ENCODE measurements at places on chromosomes 6 and 20.

DNA sequence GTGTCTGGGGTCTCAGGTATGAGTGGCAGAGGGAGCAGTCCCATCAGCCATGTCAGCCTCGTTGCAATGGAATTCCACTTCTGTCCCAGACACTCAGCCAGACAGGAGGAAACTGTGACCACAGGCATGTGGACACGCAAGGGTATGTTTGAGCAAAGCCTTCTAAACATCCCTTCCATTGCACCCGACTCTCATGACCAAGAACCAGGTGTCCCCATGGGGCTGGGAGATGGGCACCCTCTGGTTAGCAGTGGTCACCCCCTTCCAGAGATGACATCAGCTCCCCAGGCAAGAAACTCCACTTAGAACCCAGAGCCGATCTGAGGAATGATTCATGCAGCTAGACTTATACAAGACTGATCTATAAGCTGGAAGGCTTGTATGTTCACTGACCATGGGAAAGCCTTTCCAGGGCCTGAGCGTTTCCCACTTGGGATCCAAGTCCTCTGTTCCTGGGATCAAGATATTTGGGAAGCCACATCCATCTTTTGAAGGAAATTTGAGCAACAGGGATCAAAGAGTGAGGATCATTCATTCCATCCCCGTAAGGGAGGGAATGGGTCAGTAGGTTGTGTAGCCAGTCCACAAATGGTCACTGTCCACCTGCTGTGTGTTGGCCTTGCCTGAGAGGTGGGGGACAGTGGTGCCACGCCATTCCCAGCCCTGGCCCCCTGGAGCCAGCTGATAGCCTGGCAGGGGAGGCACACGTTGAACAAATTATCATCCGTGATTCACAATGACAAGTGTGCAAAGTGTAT is 3.9 kb upstream of the MRGBP start:
- no peak for DNase-seq

- no peak for DNase-seq
Observed at GRCh38 chr6:163588220-163588919, 173.9 kb downstream of the QKI start.

DNA sequence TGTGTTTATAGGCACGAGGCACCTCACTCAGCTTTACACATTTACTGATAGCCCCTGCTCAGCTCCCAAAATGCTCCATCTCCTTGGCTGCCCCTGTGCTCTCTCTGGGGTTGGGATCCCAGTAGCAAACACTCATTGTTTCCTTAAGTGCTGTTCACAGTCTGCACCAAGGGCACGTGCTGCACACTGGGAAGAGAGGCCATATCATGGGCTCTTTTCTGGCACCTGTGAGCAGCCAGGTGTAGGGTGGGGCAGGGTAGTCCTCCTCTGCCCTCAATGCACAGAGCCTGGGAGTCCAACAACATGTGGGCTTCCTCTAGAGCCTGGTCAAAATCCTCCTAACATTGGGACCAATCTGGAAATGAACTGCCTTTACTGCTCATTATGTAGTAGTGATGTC is 67.9 kb downstream of the BANF2 start:
- DNase-seq, result no peak

- no peak for DNase-seq
Observed at GRCh38 chr6:24444588-24444987, 41.9 kb downstream of the MRS2 start.

- no peak for DNase-seq
Observed at GRCh38 chr6:6865611-6866010, 242.2 kb upstream of the RREB1 start.

- DNase-seq, result no peak
Observed at GRCh38 chr20:64056889-64057627, 5.9 kb upstream of the TCEA2 start.

DNA sequence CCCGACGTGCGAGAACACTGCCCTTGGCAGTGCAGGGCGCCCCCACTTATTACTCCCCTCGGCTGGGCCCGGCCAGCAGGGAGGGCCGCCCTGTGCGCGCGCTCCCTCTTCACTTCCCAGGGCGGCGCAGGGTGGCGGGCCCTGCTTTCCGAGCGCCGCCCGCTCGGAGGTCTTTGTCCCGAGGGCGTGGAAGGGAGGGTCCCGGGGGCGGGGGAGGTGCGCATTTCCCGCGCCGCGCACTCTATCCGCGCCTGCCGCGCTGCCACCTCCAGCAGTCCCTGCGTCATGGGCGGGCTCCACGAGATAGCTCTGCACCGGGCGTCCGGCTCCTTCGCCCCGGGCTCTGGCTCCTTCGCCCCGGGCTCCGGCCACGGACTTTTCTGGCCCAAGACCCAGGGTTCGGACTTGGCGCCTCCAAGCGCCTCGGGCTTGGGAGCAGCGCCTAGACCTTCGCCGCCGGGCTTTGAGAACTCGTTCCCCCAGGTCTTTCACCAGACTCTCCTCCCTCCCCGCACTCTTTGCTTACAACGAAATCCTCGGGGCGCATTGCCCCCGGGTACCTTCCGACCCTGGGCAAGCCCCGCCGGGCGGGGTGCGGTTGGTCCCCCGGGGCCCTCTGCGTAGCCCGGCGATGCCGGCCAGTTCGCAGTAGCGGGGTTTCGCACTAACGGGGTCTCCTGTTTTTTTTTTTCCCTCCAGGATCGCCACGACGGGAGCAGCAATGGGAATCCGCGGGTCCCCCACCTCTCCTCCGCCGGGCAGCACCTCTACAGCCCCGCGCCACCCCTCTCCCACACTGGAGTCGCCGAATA is 1.6 kb downstream of the TFAP2C start:
- no peak for DNase-seq

GRCh38 chr6:34093854-34094430 is 51.9 kb downstream of the GRM4 start:
- DNase-seq, result no peak
